ENCODE measurements at places on chromosomes 7 and 10. TPM values are rescaled to one million over a fixed set of nuclear protein-coding genes. Genes with fewer than 3 reads are reported as not detected.

- DNase-seq, result no peak
Measured at GRCh38 chr10:79239924-79240581, 107.2 kb upstream of the PPIF start.

GRCh38 chr10:84265418-84265817, 20.6 kb downstream of the RGR start:
- DNase-seq, result no peak

GRCh38 chr7:146652176-146652575, 535.6 kb downstream of the CNTNAP2 start:
- DNase-seq, result no peak

Gene ANKRD16
- total RNA-seq, result 13.9 TPM

Data from glomerular endothelial cell (primary cell).